ENCODE measurements at places on chromosomes 11 and 22. TPM values are rescaled to one million over a fixed set of nuclear protein-coding genes. Genes with fewer than 3 reads are reported as not detected.

Gene BBS1
- 56.1 TPM for total RNA-seq

Gene LRRC56
- 2.1 TPM for total RNA-seq

Gene FKBP2
- total RNA-seq: 33.7 TPM

Gene RIMBP3C
- 1.4 TPM for total RNA-seq

Gene C11orf86
- total RNA-seq: not detected

Gene OR5A1
- not detected for total RNA-seq

Gene NTM
- 13.2 TPM for total RNA-seq

Gene ST14
- total RNA-seq: 0.30 TPM

Gene CATSPER1
- total RNA-seq: not detected

Gene SHANK3
- 15.2 TPM for total RNA-seq

Gene PEX26
- total RNA-seq: 46.0 TPM

Gene OR10A5
- not detected for total RNA-seq

Gene MGAT3
- 20.3 TPM for total RNA-seq

DNA sequence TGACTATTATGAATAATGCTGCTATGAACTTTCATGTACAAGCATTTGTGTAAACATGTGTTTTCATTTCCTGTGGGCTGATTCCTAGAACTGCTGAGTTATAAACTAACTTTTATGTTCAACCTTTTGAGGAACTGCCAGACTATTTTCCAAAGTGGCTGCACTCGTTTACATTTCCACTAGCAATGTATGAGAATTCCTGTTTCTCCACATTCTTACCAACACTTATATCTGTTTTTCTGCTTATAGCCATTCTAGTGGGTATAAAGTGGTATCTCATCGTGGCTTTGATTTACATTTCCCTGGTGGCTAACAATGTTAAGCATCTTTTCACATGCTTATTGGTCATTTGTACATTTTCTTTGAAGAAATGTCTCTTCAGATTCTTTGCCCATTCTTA lies 35.2 kb upstream of the SCUBE2 start:
- DNase-seq: no peak

GRCh38 chr11:86623041-86623621 lies 49.3 kb downstream of the ME3 start:
- DNase-seq: no peak

DNA sequence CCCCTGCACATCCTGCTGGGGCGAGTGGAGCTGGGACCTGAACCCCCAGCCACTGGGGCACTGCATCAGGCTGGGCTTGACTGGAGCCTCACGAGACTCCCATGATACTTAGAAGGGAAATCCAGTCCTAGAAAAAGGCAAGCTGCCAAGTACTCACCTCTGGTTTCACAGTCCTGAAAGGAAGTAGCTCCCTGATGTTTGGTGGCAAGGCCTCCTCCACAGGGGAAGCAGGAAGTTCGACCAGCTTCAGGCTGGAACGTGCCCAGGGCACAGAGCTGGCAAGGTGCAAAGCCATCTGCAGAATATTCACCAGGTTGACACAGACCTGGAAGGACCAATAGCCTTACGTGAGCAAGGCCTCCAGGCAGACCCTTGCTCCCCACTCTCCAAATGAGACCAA lies 26.8 kb upstream of the NRIP3 start:
- DNase-seq: no peak

DNA sequence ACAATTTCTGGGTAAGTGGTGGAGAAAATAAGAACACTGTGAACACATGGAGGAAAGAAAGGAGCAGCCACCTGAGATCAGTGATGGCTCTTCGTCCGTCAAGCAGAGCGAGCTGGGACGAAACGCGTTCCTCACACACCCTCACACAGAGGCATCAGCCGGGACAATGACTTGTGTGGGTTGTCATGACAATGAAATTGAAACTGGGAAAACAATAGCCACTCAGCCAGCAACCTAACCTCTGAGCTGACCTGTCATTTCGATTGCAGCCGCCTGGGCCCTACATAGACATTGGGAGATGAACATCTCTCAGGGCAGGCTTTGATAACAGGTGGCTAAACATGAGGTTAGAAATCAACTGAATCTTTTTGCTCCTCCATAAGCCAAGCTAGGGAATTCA lies 51.3 kb downstream of the TRIM29 start:
- no peak for DNase-seq

- DNase-seq: no peak
Measured at GRCh38 chr22:20782596-20783299, 8.8 kb downstream of the SERPIND1 start.

DNA sequence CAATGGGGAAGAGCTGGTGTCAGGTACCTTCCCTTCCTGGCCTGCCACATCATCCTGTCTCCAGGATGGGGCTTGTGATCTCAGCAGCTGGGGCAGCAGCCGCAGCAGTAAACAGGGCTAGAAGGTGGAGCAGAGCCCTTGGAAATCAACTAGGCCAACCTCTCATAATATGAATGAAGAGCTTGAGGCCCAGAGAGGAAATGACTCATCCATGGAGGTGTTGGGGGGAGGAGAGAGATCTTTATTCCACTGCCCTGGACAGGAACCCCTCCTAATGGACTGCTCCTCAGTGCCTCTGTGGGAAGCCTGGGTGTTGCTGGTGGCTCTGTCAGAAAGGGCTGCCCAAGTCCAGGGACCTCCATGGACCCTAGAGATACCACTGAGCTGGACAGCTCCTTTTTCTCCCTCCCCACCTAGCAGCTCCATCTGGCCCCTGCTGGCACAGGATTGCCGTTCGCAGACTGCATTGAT lies 111.8 kb downstream of the OSBP2 start:
- no peak for DNase-seq

GRCh38 chr22:24588757-24589481 lies 4.0 kb downstream of the LRRC75B start:
- DNase-seq: no peak

GRCh38 chr22:37518509-37519267 lies 527 bp downstream of the CARD10 start:
- peak; percentile 39 for DNase-seq

- no peak for DNase-seq
Measured at GRCh38 chr22:36935694-36936093, 22.3 kb downstream of the CSF2RB start.

- no peak for DNase-seq
Measured at GRCh38 chr22:48091060-48091650, 1328.7 kb downstream of the TBC1D22A start.

DNA sequence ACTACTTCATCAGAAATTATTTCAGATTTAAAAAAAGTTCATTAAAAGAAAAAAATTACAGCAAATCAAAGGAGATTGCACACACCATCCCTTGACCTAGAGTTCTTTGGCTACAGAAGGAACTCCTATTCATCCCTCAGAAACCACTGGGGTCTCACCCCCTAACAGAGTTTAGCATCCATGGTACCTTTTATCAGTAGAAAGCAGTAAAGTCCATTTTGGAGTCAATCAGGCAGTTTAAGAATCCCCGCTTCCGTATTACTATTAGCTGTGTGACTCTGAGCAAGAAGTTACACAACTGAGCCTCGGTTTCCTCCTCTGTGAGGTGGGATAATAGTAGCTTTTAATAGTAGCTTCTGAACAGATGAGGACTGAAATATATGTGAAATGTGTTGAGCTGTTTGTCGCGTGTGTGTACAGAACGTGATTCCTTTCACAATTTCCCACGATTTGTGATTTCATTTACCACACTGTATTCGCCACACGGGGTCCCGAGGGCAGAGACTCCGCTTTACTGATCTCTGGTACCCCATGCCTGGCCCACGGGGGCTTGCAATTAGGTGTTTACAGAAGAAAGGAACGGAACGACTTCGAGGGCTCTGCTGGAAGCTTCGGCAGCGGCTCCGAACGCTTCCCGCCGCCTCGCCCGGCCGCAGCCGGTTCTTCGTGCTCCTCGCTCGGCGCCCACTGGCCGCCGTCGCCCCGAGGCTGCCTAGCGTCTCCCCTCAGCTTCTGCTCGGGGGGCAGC lies 72.5 kb upstream of the ZBED5 start:
- DNase-seq: no peak

DNA sequence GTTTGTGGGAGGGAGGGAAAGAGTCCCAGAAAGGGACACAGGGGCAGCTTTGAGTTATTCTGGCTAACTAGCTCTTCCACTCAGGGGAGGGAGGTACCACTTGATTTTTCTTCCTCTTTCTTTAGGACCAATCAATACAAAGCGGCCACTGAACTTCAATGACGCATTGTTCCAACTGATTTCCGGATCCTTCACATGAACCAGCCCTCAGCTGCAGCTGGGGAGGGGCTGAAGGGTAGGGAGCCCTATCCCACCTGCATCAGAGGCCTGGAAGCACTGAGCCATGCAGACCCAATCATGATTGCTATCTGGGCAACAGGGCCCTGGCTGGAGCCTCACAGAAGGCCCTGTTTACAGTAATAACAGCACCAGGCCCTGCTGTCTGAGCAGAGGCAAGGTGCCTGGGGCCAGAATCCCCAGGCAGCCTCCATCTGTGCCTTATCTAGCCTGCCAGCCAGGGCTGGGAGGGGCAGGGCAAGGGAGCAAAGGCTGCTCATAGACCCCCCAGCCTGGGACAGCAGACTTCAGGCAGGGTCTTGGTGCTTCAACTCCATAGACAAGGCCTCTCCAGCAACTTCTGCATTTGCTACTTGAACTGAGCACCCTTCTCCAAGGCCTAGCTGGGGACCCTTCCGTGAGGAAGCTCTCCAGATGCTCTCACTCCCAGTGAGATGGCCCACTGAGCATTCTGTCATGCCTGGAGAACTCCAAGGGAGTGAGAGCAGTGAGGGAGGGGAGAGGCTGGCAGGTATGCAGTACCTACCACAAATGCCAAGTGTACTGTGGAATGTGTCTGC lies 22.5 kb downstream of the CLPB start:
- peak; percentile 21 for DNase-seq

DNA sequence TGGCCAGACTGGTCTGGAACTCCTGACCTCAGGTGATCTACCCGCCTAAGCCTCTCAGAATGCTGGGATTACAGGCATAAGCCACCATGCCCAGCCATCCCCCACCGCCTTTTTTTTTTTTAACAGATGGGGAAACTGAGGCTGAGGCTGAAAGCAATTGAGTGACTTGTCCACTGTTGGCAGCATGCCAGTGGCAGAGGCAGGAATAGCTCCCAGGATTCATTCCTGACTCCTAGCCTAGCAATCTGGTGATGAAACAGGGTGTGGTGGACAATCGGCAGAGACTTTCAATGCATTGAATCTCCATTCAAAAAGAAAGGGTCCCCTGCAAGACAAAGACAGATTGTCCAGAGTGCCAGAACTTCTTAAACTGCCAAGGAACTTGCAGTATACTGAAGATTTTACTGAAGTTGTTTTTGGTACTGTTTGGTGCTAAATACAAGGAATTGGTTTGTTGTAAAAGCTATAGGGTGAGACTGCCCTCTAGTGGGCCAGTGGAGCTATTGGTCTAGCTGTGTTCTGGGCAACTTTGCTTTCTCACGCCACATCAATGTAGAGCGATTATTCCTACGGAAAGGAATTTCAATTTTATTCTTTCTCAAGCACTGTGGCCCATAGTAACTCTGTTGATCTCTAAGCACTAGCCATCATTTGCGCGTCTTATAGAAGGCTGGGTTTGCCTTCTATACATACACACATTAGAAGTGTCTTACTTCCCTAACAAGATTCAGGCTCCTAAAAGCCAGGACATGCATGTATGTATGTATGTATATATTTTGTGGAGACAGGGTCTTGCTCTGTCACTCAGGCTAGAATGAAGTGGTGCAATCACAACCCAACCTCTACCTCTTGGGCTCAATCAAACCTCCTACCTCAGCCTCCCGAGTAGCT lies 21.0 kb downstream of the C22orf31 start:
- DNase-seq: peak; percentile 74

DNA sequence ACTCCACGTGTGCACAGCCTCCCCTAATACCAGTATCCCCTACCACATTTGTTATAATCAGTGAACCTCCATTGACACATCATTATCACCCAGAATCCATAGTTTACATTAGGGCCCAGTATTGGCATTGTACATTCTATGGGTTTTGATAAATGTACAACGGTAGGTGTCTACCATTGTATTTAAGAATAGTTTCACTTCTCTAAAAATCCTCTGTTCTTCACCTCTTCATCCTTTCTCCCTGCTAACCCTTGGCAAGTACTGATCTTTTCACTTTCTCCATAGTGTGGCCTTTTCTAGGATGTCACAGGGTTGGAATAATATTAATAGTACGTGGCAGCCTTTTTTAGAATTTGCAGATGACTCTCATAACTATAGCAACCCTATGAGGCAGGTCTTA lies 353.8 kb downstream of the DDX10 start:
- DNase-seq: no peak

DNA sequence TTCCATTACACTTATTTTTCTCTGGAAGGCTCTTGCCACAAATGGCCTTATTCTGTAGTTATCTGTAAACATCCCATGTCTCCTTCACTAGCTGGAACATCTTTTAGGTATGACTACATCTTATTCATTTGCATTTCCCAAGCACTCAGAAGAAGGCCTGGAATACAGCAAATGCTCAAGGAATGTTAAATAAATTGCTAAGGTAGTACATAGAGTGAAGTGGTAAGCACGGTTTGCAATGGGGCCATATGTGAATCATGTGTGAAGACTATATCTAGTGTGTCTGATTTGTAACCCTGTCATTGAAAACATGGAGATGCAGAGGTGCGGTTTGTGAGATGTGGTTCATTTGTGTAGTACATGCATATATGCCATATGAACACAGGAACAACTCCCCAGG lies 33.5 kb downstream of the GDPD4 start:
- no peak for DNase-seq

GRCh38 chr11:86932259-86932585 lies 23.0 kb downstream of the FZD4 start:
- DNase-seq: no peak

- DNase-seq: no peak
Measured at GRCh38 chr11:30719371-30719770, 133.2 kb upstream of the MPPED2 start.

- DNase-seq: no peak
Measured at GRCh38 chr11:55895216-55895615, 12.1 kb downstream of the TRIM51 start.

DNA sequence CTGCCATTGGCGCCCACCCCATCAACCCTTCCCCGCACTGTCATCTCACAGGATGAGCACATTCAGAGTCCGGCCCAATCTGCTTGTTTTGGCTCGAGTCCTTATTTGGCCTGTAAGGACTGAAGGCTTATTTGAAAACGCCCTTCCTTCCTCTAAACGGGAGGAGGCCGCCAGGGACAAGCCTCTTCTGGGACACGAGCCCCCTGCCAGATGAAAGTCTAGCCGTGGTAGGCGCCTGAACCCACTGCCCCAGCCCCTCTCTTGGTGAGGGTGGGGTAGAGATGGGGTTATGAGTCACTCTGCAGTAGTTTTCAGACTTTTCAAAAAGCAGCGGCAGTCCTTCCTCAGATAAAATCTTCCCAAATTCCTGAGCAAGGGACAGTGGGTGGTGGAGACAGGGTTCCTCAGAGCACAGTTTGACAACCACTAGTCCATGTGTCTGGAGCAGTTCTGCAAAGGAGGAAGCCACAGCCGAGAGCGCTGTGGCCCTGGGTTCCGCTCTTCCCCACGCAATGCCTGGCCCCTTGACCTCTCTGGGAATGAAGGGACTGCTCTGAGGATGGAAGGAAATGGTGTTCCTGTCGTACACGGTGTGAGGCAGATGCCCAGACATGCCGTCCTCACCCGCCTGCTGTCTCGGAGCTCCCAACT lies 57.0 kb downstream of the MYH9 start:
- DNase-seq: no peak

Measured in neural crest cell (in vitro differentiated cells).